ENCODE measurements at places on chromosomes 4 and X.

DNA sequence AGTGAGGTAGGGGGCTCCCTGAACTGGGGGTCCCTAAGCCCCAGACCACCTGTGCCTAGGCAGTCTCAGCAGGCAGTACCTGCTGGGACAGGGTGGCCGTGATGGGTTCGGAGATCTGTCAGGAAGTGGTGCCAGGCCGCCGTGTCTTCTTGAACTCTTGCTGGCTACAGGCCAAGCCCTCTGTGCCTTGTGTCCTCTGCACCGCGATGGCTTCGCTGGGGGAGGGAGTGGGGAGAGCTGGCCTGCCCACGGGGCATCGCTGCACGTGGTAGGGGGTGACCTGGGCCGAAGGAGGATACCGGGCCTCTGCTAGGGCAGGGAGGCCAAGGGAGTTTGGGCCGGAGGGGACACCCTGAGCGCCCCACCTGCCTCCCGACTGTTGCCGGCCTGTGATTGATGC, 96.7 kb upstream of the NKX1-1 start:
- no peak for DNase-seq

DNA sequence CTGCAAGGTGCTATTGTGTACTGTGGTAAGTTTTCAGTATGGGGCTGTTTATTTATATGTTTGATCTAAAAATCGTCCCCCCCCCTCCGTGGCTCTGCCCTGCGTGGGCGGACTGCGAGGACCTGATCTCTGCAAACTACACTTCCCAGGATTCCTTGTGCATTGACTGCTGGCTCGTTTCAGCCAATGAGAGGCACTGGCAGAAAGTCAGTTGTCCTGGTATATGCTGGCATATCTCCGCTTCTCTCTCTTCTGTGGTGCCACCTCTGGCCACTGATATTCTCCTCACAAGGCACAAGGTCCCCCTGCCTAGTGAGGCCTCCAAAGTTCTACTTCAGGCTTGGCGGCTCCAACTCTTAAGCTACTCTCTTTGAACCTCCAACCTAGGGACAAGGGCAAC, 168.8 kb upstream of the ZFP42 start:
- no peak for DNase-seq

DNA sequence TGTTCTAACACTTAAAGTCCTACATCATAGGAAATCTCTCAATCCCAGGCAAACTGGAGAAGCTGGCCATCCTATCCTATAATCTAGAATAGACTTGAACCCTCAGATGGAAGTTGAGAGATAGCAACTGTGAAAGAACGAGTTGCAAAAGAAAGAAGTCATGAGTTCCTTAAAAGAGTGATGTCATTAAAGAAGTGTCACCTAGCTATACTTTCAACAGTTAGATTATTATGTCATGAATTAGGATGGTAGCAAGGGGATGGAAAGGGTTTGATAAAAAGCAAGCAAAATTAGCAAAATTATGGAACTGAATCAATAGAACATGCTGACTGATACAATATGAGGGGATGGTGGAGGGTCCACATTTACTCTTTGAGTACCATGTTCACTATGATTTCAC, 7.1 kb upstream of the MAPK10 start:
- no peak for DNase-seq

GRCh38 chrX:26352891-26353430, 137.0 kb downstream of the MAGEB5 start:
- no peak for DNase-seq

- DNase-seq: peak; percentile 48
Observed at GRCh38 chrX:43949669-43950068, 23.5 kb downstream of the NDP start.

DNA sequence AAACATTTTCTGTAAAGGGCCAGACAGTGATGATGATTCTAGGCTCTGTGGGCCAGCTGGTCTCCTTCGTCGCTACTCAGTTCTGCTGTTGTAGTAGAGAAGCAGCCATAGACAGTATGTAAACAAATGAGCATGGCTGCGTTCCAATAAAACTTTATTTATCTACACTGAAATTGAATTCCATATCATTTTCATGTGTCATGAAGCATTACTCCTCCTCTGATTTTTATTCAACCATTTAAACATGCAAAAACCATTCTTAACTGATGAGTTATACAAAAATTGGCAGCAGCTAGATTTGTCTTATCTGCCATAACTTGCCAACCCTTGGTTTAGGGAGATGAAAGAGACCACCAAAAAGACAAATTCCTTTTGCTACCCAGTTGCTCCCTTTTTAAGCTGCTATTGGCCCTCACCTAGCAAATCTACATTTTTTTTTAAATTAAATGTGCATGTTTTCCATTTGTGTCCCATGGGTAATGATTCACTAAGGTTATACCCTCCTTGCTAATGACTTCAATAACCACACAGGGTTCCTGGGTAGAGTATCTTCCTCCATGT, 309.9 kb downstream of the DHX15 start:
- DNase-seq: no peak

GRCh38 chr4:141002323-141002805, 130.9 kb downstream of the RNF150 start:
- peak; percentile 33 for DNase-seq

- DNase-seq: no peak
Observed at GRCh38 chr4:150264595-150265161, 186.4 kb downstream of the DCLK2 start.

- DNase-seq: no peak
Observed at GRCh38 chr4:7844594-7844991, 95.1 kb downstream of the AFAP1 start.

DNA sequence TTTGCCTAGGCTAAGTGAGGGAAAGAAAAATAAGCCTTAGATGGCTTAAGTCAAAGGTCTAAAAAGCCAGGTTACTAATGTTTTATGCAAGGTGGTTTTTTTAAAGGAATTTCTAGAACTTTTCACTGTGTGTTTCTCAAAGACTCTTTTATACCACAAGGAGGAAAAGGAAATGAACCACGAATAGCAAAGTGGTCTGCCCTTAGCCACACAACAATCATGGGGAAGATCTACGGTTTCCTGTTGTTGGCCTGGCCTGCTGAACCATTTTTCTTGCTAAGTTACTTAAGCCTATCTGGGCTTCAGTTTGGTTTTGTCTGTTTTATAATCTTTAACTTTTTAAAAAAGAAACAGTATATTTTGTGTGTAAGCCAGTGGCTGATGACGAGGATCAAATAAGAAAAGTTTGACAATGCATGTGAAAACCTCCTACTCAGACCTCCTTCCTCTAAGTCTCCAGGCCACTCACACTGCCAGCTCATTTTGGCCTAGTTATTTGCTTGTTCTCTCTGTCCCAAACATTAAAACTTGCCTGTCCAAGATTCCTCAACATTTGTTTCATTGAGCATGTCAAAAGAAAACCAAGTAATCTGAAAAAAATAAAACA, 56.7 kb upstream of the COL25A1 start:
- no peak for DNase-seq

DNA sequence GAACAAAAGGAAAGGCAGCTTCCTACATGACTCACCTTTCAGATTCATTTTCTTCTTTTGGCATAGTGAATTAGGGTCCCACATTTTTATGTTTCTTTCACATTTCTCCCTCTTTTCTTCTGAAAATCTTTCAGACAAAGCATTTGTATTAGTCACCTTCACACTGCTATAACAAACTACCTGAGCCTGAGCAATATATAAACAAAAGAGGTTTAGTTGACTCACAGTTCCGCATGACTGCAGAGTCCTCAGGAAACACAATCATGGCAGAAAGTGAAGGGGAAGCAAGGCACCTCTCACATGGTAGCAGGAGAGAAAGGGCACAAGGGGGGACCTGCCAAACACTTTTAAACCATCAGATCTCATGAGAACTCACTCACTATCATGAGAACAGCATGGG, 36.9 kb downstream of the MAGEA9 start:
- DNase-seq: no peak

DNA sequence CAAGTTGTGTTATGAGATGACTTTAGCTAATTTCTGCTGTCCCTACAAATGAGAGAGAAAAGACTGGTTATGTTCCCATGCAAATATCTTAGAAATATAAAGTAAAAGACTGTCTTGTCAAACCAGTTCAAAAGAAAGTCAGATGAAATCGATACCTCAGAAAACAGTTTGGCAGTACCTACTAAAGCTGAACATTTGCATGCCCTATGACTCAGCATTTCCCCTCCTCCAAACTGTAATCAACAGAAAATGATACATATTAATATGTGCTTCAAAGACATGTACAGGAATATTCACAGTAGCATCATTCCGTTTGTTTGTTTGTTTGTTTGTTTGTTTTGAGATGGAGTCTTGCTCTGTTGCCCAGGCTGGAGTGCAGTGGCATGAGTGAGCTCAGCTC, 90.3 kb downstream of the ARX start:
- no peak for DNase-seq

DNA sequence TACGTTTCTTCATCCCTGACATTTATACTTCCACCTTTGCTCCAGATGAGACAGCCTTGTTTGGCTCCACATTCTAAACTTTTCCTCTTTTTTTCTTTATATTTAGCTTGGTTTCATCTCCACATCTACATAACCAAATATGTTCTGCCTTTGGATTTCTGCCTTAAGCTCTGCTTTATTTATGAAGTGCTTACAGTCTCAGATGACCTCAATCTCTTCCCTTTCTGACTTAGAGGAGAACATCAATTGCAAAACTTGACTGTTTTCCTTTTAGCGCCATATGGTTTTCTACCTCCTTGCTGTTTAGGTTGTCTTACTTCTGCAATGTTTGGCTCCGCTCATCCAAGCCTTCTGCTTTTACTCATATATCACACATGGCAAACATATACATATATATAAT, 7.5 kb downstream of the ASB5 start:
- DNase-seq: no peak

DNA sequence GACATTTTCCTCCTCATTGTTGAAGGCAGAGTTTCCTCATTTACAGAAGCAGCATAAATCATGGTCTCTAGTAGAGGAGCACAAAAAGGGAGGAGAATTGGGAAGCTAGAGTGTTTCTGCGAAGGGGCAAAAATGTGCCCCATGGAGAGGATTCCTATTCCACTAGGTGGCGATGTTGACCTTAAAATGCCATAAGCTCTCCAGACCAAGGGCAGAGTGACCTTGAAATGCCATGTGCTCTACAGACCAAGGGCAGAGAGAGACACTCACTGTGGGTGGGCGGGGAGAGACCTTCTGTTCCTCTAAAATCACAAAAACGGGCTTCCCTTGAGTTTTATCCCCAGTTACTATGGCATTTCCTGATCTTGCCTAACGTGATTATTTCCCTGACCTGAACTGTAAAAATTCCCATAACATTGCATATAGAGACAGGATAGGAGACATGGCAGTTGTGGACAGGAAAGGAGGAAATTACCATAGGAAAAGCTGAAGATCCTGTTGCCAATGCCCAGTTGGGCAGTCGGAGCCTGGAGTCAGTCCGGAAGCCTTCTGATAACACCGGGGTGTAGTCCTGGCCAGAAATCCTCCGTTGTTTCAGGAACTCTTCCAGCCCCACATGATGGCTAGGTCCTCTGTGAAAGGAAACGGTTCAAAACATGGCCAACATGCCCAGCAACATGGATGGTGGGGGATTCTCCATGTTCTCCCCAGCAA, 567.7 kb downstream of the MAGEB5 start:
- peak; percentile 43 for DNase-seq

GRCh38 chrX:17005712-17006368, 59.4 kb downstream of the REPS2 start:
- DNase-seq: peak; percentile 3

GRCh38 chrX:916230-916599, 285.6 kb downstream of the SHOX start:
- DNase-seq: no peak

DNA sequence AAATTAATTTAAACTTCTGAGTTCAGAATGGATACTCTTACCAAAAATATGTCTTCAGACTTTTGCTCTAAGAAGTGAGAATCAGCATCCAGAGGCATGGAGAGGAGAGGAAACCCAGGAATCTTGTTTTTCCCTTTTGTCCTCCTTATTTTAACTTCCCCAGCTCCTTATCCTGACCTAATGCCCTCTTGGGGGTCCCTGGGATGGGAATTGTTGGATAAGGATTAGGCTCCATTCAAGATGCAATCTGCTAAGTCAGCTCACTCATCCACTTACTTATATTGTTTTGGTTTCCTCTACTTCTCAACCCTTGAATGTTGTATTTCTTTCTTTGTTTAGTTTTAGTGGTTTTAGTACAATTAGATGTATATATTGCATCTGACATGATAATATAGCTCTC, 208.4 kb upstream of the PCDH7 start:
- no peak for DNase-seq

GRCh38 chr4:68995292-68995691, 43.7 kb upstream of the UGT2A3 start:
- DNase-seq: no peak

DNA sequence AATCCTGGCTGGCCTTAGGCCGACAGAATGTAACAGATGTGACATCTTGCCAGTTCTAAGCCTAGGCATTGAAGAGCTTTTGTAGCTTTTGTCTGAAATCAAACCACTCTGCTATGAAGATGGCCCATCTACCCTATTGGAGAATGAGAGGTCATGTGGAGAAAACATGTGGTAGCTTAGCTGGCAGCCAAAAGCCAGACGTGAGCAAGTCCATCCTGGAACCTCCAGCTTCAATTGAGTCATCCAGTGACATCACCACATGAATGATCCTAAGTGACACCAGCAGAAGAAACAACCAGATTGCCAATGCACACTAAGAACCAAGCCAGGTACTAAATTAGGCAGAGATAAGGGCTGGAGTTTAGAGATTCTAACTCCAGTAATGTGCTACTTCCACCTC, 154.8 kb upstream of the ZFP42 start:
- DNase-seq: no peak

- no peak for DNase-seq
Observed at GRCh38 chr4:186724058-186724863, 605 bp upstream of the FAT1 start.

- DNase-seq: no peak
Observed at GRCh38 chrX:68193786-68194185, 239.5 kb downstream of the OPHN1 start.

DNA sequence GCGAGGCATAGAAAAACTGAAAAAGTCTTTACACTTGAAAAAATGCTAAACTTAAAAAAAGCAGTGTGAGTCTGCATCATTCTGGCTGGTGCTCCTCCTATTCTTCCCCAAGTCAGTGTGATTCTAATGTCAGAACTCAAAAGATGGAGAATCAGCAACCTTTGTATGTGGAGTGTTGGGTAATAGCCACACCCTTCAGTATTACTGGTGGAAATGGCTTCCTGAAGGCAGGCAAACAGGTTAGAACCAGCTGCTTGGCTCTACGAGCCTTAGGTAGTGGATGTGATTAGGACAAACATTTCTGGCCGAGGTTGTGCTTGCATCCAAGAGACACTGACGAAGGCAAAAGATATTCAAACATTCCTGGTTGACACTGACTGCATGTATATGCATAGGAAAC, 353.4 kb upstream of the TACR3 start:
- DNase-seq: no peak

GRCh38 chr4:42151568-42152506, 618 bp downstream of the BEND4 start:
- DNase-seq: peak; percentile 19

Data from suppressor macrophage (primary cell).